ENCODE measurements at places on chromosomes 4 and X.

GRCh38 chr4:11051181-11051580 is 366.6 kb upstream of the CLNK start:
- no peak for DNase-seq

GRCh38 chr4:1593881-1594345 is 90.2 kb downstream of the FAM53A start:
- DNase-seq: no peak

DNA sequence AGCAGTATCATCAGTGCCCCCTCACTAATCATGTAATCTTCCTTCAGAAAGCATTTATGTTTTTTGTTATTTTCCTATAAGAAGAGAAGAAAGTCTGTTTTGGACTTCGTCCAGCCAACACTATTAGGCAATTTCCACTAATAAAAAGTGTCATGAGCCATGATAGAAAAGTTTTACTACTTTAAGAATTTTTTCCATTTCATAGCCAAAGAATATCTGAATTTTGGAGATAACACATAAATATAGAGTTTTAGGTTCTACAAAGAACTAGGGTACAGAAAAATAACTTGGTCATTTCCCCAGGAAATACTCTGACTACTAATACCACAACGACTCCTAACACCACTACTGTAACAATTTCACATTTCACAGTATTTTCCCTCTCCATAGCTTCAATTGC is 41.8 kb upstream of the VEGFC start:
- DNase-seq: no peak

GRCh38 chr4:891747-892146 is 40.4 kb downstream of the GAK start:
- peak; percentile 18 for DNase-seq

DNA sequence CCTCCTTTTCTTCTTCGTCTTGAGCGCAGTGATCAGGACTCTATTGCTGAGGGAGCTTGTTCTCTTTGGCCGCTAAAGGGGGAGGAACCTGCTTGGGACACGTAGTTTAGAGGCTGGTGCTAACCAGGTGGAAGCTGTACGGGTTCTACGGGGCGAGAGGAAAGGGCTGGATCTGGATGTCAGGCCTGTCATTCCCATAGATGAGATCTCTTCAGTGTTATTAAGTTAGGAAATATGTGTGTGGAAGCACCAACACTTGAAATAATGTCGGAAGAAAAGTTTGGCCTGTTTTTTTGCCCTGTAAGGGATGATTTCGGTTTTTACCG is 643 bp downstream of the SRP72 start:
- DNase-seq: peak; percentile 64

DNA sequence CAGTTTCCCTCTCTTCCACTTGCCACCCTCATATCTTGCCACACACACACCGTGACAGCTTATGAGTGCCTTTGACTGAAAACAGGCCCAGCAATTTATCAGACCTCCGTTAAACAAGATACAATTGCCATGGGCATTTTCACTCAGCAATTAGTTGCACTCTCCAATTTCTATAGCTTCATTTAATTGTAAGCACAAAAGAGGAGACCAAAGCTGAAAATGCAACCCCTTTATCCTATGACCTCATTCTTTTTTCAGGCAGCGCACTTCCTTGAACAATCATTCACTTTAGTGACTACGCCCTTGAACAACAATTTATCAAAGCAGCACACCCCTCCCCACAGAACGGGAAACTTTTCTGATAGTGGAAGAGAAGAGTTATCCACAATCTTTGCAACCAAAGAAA is 4.1 kb downstream of the POF1B start:
- no peak for DNase-seq

DNA sequence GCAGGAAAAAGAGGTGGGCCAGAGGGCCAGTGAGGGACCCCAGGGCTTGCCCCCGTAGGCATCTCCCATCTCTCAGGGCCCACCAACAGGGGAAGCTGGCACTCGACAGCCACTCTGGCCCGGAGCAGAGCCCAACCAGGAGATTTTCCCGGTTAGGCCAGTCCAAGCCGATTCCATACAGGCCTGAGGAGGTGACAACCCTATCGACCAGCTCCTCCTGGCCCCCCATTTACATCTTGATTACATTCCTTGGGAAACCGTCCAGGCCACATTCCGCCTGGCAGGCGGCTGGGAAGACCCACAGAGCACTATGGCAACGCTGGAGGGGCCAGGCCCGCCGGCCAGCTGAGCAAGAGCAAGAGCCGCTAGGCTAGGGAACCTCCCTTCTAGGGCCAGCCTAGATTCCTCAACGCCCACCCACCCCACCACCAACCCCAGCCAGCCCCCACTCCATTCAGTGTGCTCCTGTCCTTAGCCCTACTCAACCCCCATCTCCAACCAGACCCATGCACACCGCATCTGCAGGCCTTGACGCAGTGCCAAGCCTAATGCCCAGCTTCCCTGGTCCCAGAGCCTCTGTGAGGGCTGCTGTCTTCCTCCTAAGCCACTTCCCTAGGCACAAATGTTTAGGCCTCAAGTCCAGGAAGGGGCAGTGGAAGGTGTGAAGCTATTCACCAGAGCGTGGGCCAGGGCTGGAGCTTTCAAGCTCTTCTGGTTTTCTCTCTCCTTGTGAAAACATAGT is 161.2 kb downstream of the EFNB1 start:
- DNase-seq: no peak

DNA sequence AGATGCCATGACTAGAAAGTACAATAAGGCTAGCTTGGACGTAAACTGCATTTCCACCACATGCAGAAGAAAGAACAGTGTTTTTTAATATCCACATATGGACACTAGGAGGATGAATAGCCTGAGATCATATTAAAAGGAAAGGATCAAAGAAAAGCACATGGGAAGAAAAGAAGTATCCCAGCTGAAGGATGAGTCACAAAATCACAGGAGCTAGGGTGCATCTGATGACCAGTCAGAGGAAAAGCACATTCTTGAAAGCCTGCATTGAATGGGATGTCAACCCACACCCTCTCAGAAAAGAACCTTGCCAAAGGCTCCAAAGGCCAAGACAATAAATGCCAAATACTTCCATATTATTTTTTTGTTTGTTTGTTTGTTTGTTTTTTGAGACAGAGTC is 56.8 kb upstream of the PRDX4 start:
- no peak for DNase-seq

- DNase-seq: no peak
Measured at GRCh38 chrX:42825201-42825600, 47.2 kb upstream of the PPP1R2C start.

GRCh38 chr4:27921231-27921630 is 1060.6 kb downstream of the STIM2 start:
- no peak for DNase-seq

DNA sequence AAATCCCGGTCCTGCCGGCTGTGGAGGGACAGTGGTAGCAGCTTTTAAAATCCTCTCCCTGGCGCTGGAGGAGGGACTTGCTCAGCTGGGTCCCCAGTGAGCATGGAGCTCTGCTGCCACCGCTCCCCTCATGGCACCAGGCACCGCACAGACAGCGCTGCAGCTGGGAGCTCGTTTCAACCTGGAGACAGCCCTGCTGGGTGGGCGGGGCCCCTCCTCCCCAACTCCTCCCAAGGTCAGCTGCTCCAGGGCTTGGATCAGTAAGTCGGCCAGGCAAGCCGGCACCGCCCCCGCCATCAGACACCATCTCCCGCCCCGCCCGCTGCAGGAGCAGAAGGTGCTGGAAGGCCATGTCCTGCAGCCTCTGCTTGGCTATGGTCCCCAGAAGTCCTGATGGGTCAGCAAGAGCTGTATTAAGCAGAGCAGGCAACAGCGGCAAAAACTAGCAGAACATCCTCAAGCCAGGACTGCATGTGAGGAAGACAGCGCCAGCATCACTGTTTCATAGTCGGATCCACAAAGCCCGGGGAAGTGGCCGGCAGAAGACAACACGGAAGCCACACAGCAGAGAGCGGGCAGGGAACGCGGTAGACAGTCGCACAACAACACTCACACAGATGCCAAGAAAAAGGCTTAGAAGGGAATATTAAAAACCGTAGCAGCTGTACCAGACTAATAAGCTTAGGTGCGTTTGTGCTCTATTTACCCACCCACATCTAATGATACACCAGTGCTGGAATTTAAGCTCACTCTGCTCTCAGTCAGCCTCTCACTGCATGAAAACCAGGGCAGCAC is 16.2 kb downstream of the ZFYVE28 start:
- DNase-seq: peak; percentile 28

DNA sequence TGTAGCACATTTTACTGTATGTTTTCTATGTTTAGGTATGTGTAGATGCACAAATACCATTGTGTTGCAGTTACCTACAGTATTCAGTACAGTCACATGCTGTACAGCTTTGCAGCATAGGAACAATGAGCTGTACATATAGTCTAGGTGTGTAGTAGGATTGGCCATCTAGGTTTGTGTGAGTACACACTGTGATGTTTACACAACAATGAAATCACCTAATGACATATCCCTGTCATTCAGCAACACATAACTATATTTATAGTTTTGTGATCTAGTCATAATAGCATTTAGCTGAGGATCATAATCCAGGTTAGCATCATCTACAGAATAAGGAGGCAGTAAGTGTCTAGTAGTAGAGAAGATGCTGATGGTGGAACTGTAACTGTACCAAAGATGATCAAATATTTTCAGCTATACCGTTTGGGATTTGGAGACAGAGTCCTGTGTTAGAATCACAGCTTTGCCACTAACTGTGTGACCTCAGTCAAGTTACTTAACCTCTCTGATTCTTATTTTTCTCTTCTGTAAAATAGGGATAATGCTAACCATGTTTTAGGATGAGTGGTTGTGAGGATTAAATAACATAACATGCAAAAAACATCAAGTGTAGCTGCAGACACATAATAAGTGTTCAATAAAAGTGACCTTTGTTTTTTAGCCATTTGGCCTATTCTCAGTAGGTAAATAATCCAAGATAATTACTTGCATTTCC is 73.3 kb downstream of the LIMCH1 start:
- no peak for DNase-seq

DNA sequence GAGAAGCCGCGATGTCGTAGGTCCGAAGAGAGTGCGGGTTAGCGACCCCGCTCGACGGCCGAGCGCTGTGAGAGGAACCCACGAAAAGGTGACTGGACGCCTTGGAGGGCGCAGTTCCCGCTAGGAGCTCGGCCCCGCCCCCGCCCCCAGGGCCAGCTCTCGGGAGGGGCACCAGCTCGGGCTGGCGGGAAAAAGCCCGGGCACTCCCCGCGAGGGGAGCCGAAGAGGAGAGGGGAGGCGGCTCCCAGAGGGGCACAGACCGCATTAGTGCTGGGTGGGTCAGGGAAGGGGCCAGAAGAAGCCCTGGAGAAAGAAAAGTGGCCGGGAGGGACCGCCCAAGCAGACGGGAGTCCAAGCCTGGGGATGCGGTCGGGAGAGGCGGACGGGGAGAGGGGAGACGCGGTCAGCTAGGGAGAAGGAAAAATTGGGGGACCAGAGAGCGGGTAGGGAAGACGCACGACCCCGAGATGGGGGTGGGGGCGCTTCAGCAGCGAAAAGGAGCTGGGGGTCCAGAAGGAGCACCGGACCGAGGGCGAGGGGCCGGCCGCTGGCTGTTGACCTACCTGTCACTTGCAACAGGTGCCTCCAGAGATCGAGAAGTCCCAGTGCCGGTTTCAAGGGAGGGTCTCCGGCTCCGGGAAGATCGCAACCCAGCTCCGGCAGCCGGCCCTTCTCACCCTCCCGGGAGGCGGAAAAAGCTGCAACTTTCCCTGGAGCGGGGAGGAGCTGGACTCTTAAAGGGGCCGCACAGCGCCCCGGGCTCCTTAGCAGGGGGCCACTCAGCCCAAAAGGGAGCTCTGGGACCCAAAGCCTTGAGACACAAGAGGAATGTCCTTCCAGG is at the start of gene SYTL4:
Gene SYTL4, minus strand, starts transcription at position 681 of the 841 bp plus-strand sequence. CDS start 30,084 bp downstream, outside the sequence.
- no peak for DNase-seq

GRCh38 chrX:134548257-134549201 is 88.6 kb downstream of the HPRT1 start:
- peak; percentile 43 for DNase-seq

DNA sequence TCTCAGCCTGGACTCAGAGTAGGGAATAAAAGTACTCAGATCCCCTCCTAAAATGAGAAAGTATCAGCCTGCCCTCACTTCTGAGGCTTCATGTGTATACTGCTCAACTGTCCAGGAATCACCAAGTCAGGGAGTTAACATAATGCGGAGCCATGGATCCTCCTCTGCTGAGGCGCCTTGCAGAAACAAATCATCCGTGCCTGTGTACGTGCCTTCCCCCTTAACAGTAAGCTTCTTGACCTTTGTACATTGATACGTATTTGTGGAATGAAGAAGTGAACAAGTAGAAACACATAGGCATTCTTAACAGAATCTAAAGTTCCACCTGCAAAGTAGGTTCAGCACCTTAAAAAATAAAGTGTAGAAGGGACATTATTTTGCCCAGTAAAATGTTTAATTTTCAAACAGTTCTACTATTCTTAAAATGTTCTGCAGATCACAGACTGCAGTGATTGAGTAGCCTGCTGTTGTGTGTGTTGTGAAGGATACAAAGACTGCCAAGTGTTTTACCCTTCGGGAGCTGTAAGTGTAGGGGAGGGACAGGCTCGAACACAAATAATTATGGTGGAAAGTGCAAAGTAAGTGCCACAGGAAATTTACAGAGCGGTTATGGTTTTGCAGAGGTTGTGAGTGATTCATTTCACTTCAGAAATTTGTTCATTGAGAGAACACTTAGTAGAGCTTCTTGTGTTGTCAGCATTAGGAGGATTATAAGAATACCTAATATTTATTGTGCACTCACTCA is 61.9 kb downstream of the ARHGAP10 start:
- DNase-seq: peak; percentile 75

DNA sequence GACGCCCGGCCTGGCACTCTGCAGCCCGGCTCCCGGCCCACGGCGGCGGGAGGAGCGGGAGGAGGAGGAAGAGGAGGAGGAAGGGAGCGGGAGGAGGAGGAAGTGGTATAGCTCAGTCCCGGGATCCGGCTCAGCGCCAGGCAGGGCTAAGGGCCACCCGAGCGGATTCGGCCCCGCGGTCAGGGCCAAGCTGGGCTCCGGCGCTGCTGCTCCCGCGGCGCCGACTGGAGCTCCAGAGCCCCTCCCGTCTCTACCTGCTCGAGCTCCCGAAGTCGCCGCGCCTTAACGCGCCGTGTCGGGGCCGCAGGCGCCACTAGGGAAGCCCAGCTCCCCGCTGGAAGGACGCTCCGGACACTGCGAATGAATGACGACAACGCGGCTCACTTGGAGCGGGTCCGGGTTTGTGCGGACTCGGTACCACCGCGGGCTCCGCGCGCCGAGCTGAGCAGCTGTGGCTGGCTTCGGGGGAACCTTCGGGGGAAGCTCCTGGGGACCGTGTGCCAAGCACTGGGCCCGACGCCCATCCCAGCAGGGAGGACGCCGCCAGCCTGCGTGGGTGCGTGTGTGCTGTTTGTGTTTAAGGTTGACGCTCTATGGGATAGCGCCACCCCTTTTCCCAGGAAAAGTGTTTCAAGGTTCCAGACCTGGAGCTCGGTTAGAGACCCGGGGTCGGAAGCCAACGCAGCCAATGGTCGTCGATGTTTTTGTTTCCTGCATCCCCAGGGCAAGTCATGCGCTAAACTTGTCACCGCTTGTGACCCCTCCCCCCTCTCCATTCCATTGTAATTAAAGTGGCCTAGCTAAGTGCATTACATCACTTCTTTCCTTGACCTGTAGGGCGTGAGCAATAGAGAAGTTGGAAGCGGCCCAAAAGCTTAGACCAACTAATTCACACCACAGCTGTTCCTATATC is at the start of gene TBC1D9:
Gene TBC1D9, minus strand, starts transcription at position 67 of the 913 bp plus-strand sequence. CDS start 340 bp downstream, outside the sequence.
- no peak for DNase-seq

GRCh38 chr4:110815950-110816349 is 193.1 kb upstream of the PITX2 start:
- no peak for DNase-seq
